ENCODE measurements at places on chromosomes 3 and 15.

DNA sequence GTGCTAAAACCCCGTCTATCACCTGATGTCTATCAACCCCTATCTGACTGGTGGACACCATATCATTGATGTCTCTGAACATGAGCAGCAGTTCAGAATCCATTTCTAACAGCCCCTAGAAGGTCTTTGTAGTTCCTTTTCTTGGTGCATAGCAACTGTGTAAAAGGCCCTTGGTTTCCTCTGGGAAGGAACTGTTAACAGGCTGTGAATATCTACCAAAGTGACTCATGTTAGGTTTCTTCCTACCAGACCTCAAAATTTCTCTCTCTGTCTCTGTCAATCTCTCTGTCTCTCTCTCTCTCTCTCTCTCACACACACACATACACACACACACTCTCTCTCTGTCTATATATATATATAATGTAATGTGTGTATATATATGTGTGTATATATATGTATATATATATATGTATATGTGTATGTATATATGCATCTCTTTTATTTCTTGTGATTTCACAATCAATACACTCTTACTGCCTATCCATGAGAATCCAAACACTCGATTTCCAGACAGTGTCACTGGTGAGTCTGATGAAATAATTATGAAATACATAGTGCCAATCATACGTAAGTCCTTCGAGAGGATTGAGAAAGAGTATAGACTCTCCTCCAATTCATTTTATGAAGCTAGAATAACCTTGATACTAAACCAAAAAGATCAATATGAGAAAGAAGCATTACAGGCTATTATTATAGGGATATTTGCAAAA lies 335.9 kb upstream of the SLCO3A1 start:
- no peak for DNase-seq

- no peak for DNase-seq
Observed at GRCh38 chr15:65326117-65326526, 21.6 kb downstream of the RNU5B-1 start.

DNA sequence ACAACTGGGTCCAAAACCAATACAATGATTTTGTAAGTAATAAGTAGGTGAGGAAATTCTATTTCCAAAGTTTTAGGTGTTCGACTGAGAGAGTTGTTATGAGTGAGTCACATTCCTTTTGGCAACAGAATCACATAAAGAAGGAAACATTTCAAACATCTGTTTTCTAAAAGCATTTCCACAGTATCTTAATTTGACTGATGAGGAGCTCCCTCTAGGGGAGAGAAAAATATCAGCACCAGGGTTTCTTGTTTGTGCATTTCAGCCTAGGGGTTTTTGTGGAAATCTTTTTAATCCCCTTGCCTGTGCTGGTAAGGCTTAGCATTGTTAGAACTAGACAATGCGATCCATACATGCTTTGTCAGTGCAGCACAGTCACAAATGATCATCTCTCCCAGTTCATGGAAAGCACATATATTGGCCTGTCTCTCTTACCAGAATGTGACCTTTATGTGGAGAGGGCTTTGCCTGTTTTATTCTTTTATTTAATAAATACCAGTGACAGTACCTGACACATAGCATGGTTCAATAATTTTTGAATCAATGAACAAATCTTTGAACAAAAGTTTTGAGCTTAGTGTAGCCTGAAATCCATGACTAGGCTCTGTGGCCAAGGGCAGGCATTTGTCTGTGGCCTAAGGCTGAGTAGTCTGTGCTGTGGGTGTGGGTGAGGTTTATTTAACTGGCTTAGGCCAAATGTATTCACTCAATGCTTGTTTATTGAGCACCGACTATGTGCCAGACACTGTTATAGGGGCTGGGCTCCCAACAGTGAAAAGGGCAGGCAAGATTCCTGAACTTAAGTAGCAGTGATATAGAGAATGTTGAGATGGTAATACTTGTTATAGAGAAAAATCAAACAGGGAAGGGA lies 21.1 kb upstream of the IQCF6 start:
- DNase-seq = peak; percentile 71

GRCh38 chr15:40637221-40637745 lies 43.2 kb downstream of the KNL1 start:
- DNase-seq = no peak
